Iris pigment epithelial cell (primary cell): ENCODE measurements at places on chromosomes 3 and 15.

- peak; percentile 64 for DNase-seq
These were observed 30.8 kb downstream of the SRP14 start for GRCh38 chr15:40008061-40008765.

GRCh38 chr15:69660114-69660513 is 207.5 kb downstream of the RPLP1 start:
- DNase-seq, result no peak

- DNase-seq, result no peak
These were observed 15.3 kb upstream of the TBC1D21 start for GRCh38 chr15:73858062-73858461.

- DNase-seq, result no peak
These were observed 49.4 kb downstream of the CLASP2 start for GRCh38 chr3:33668618-33669017.

DNA sequence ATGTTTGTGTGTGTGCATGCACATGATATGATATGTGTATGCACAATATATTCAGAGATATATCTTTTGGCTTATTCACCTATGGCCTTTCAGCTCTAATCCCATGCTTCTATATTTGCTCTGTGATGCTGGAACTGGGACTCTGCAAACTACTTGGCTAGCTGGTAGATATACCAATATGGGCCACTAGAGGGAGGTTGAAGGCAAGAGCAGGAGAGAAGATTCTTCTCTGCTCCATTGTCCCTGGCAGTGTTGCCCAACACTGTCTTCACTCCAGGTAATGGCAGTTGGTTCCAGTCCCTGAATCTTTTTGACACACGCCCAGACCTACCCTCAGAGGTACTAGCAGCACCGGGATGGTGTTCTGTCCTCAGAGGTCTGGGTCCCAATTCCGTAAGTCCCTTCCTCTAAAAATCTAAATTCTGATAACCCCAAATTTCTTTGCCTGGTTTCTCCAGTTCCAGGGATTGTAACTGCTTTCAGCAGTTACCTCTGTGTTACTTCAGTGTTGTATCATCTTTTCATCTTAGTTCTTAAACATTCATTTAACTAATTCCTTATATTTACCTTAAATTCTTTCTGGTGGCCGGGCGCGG is 44.7 kb downstream of the GTPBP8 start:
- DNase-seq, result peak; percentile 60

DNA sequence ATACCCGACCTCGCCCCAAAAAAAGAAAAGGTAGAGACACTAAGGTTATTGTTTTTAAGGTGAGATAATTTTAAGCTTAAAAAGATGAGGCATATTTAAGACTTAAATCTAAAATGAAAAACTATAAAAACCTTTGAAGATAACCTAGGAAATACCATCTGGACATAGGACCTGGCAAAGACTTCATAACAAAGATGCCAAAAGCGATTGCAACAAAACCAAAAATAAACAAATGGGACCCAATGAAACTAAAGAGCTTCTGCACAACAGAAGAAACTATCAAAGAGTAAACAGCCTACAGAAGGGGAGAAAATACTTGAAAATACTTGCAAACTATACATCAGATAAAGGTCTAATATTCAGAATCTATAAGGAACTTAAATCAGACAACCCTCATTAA is 80.9 kb downstream of the TMCC1 start:
- DNase-seq, result no peak
